NCI-H187 (cell line): ENCODE measurements at places on chromosomes 6 and 20.

DNA sequence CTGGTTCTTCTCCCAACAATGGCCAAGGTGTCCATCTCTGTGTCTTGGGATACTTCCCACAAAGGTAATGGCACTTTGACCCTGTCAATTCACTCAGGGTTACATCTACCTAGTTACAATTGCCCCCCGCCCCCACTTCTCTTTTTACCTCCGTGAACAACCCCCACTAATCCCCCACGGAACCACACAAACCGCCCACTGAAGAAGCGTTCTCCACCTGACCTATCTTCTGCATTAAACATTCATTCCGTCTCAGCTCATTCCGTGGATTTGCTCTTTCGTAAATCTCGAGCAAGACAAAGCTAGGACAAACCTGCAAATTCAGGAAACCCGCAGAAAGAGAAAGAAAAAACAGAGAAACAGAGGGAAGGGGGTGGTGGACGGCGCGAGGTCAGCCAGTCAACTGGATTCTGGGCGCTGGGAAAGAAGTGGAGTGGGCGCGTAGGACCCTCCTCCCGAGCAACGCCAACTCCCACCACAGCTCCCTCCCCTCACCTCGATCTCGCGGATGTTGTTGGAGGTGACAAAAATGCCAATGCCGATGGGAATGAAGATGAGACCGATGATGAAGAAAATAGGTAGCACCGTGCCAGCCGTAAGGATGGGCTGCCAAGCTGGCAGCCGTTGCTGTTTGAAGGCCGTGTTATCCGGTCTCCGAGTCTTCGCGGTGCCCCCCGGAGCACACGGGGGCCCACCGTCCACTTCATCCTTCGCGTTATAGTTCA is 523 bp downstream of the TMEM30A start:
- no peak for DNase-seq

DNA sequence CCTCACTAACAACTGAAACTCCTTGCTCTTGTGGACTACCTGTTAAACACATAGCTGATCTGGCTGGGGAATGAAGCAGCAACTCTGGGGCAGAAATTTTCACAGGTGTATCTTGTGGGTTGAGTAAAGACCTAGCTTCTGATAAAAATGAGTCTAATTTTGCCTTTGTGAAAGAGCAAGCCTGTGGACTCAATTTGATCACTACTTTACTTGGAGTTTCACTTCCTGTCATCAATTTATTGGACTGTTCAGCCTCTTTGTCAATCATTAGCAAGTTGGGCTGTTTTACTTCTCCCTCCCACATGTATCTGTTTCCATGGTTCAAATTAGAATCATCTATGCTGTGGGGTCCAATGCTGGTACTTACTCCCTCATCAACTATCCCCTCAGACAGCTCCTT is 29.6 kb upstream of the CRIP3 start:
- DNase-seq: no peak

DNA sequence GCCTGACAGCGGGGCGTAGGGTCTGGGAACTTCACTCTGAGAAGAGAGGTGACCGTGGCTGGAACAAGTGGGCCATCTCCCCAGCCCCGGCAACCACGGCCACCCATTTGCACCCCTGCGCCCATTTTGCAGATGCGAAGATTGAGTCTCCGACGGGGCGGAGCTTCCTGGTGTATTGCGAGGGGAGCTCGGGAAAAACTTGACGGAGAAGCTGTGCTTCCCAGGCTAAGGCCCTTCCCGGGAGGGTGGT is 653 bp downstream of the ZNF335 start:
- no peak for DNase-seq

- no peak for DNase-seq
Observed at GRCh38 chr6:11961923-11962322, 50.2 kb upstream of the HIVEP1 start.

DNA sequence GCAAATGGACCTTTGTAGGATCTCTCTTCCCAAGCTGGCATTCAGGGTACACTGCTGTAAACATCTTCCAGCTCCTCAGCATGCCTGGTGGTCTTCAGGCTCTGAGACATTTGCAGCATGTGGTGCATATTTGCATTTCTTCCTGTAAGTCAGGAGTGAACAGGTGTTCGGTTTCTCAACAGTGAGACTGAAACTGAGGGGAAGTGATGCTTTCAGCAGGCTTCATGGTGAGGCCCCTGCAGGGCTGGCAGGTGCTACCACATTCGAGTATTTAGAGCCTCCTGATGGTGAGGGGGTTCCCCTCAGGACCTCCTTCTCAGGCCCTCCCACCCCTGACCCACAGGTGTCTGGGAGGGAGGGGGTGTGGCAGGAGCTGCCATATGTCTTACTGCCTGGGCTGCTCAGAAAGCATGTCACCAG is 15.1 kb downstream of the MYBL2 start:
- DNase-seq: peak; percentile 9

DNA sequence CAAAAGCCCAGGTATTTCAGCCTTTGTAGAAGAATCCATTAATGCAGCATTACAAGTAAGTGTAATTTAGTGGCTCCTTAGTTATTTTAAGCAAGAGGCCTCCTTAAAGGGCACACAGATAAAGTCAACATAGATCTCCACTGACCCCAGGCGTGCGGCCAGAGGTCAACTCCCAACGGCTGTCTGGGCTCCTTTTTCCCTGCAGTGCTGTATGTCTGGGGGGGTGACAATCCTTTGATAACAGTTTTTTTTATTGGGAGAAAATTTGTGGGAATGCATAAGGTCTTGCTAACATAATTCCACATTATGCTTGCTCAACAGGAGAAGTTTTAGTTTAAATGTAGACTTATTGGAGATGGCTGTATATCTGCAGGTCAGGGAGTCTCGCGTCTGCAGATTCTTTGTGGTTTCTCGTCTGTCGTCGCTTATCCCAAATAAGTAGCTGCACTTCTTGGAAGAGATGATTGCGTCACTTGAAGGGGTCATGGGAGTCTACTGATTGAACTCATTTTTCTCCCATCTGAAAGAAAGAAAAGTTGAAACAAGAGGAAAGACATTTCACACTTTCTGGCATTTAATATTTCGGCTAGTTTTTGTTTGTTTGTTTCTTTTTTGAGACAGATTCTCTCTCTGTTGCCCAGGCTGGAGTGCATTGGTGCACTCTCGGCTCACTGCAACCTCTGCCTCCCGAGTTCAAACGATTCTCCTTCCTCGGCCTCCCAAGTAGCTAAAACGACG is 151.7 kb upstream of the AKAP12 start:
- no peak for DNase-seq

GRCh38 chr20:37377346-37378081 is 31.6 kb downstream of the SRC start:
- DNase-seq: no peak

DNA sequence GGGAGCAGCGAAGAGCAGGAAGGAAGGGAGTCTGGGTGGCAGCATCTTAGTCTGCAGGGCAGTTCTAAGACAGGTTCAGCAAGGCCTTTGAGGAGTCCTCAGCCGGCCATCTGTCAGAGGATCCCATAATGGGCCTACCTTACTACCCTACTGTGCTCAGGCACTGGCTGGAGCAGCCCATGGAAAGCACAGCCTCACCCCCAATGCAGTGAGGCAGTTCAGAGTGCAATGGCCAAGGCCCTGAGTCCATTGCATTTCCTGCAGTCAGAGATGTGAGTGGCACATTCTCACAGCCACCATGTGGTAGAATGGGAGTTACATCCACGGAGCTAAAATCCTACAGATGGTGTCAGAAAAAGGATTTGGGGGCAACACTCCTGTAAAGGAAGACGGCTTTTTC is 19.4 kb upstream of the OVOL2 start:
- no peak for DNase-seq

DNA sequence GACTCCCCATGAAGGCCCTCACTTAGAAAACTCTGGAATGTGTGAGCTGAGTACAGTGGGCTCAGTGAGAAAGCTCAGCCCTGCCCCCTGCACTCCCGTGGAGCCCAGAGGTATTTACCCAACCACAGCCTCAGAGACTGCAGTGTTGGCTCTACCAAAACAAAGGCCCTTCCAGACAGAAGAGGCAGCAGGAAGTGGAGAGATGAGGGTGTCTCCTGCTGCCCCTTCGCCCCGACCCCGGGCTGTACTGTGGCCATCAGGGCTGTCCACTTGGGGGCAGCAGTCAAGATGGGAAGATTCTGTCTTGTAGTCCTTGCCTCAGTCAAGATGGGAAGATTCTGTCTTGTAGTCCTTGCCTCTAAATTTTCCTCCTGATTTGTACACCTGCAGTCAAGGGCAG is 341.3 kb downstream of the TAF4 start:
- no peak for DNase-seq

DNA sequence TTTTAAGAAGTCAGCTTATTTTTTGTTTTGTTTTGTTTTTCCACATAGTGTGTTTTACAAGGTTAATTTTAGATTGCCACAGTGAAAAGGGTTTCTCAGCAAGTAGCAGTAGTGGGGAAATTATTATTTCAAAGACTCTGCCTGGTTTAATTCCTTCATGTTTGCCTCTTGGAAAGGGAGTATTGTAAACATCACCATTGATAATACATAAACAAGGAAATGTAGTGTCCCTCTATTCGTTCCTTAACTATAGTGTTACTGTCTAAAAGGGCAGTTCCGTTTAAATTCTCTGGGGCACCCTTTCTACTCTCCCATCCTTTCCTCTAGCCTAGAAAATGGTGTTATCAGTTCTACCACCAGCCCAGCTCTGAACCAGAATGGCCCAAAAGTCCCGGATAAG is 391.0 kb upstream of the SOX4 start:
- no peak for DNase-seq

DNA sequence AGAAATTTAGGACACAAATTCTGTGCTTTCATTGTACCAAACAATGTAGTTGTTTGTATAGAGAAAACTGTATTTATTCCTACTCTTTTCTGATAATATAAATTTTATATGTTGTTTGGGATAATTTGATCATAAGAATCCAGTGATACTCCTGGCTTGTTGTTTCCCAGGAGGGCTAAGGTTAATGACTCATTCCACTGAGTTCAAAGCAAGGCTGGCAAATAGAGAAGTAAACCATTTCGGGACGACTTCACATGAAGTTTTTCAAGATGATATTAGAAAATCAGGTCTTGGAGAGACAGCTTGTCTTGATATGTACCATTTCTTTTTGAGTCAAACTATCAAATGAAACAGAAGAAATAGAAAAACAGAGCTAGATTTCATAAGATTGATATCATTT is 326.1 kb upstream of the CNR1 start:
- DNase-seq: no peak

- no peak for DNase-seq
Observed at GRCh38 chr6:45532721-45533210, 155.0 kb upstream of the SUPT3H start.

GRCh38 chr6:136711644-136712043 is 80.6 kb downstream of the MAP3K5 start:
- no peak for DNase-seq

DNA sequence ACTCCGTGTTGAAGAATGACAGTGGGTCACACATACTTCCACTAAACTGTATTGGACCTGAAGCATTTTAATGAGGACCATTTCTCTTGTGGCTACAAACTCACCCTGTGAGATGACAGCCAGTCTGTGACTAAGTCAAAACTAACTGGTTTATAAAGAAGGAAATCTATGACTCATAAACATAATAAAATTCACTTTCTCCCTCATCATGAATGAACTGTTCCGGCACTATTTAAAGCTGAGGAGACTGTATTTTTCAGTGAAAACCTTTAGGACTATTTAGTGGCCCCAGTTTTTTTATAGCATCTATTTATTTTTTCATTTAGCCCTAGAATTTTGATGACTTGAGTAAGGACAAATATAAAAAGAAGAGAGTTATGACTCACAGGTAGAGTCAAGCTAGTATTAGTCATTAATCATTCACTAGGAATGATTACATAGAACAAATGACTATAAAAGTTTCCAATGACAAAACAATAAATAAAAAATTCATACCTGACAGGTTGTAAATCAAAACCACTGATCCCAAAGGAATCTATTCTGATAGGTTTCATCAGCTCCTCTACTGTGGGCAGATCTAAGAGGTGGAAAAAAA is 34.2 kb downstream of the CEP162 start:
- no peak for DNase-seq

DNA sequence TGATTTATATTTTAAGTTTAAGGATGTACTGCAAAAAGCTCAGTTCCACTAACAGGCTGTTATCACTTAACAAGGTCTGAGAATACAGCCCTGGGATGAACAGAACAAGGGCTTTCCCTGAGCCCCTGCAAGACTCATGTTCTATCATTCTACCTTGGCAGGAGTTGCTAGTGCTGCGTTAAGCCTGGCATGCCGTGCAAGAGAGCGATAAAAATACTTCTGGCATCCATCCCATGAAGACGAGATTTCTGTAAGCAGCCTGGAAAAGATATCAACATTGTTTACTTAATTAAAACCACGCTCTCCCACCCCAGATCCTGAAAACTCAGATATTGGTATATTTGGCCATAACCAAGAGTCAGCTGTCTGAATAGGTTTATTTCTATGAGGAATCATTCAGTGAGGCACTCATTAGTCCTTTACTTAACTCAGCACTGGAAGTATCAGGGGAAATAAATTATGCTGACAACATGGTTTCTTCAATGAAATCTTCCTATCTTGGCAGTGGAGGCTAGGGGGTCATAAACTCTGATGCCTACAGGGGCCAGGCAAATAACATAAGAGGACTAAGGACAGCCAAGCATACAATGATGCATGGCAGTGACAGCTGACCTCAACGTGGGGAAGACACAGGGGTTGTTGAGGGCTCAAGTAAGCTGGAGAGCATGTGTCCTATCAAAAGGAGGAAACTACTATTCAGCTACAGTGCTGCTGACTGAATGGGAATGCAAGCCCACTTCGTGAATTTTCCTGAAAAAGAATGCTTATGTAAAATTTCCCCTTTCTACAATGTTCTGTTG is 37.6 kb upstream of the LYRM2 start:
- DNase-seq: no peak
